Right atrium auricular region (tissue), 2 donors: ENCODE measurements at places on chromosomes 6 and 20.
A peak's percentile ranks its signal among the peaks of the same experiment; 100 is the strongest.

- peak; percentile 88 for DNase-seq
Measured at GRCh38 chr6:11732036-11732631, 46.5 kb downstream of the ADTRP start.

GRCh38 chr6:37456126-37456525, 23.1 kb downstream of the CMTR1 start:
- DNase-seq: no peak

GRCh38 chr6:133939778-133940667, 13.0 kb upstream of the TBPL1 start:
- DNase-seq: no peak

DNA sequence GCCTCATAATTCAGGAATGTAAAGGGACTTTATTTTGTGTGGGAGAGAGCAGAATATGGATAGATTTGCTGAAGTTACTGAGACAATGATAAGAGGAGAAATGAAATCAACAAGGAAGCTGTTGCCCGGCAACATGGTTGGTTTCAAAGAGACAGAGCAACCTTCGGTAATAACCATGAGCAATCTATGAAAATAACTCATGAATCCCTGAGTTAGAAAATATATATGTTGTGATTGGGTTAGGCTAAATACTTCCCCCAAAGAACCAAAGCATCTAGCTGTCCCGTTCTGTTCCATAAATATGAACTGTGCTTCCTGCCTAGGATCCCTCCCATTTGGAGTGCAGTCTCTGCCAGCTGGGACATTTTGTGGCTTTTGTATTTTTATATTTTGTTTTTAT, 23.1 kb downstream of the SERPINB1 start:
- no peak for DNase-seq

DNA sequence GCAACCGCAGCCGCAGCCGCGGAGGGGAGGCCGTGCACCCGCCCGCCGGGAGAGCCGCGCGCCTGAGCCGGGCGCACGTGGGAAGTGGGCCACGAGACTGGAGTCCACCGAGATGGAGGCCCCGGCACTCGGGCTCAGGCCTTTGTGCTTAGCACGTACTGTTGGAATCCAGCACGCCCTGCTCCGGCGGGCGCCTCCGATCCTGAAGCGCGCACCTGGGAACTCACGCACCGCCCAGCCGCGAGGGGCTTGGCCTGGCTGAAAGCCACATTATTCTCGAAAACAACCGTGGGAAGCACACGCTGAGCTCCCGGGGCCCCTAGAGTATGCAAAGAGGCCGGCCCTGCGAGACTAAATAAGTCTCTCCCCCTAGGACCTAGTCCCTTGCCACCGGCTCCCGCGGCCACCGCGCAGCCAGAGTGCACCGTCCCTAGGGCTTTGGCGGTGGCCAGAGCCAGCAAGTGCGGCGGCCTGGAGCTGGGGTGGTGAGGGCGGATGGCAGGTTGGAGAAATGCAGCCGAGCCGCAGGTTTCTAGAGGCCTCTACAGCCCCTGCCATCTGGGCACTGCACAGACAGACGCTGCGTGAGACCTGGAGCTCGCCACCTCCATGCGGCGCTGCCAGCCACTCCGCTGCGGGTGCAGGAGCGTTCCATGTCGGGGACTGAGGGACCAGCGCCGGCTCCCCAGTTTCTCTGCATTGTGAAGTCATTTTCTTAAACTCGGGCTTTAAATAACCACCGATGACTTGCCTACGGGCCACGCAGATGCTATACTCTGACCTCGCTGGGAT, 42.0 kb upstream of the LY86 start:
- no peak for DNase-seq

- no peak for DNase-seq
Measured at GRCh38 chr6:37615564-37616340, 81.9 kb downstream of the MDGA1 start.

DNA sequence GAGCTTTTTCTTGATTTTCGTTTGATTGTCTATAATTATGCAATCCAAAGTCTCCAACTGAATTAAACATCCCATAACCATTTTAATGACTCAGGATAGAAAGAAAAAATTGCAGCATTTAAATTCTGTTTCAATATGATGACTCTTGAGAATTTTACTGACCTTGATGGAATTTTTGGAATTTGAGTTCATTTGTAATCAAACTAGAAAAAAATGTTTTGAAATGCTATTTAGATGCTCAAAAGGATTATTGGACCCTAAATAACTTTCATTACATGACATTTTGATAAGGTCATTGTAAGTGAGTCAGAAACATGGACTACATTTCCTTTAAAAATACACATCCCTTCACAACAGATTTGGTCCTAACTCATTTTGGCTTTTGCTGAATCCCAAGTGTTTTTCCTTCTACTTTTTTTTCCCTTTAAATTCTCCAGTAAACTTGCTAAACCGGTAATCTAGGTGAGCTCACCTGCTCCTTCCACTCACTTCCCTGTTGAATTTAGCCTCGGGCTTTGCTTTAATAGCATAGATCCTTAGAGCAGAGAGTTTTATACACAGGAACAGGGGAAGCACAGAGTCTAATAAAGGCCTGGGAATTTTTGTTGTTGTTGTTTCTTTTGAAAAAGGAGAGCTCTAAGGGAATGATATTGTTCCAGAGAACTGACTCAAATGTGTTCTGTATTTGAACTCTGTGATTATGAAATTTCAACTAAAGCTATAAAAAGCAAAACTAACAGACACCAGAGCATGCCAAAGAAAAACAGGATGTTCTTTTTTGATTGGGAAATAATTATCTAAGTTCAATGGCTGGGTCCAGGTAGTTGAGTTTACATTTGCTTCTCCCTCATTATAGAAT, 1088.2 kb upstream of the CITED2 start:
- no peak for DNase-seq

DNA sequence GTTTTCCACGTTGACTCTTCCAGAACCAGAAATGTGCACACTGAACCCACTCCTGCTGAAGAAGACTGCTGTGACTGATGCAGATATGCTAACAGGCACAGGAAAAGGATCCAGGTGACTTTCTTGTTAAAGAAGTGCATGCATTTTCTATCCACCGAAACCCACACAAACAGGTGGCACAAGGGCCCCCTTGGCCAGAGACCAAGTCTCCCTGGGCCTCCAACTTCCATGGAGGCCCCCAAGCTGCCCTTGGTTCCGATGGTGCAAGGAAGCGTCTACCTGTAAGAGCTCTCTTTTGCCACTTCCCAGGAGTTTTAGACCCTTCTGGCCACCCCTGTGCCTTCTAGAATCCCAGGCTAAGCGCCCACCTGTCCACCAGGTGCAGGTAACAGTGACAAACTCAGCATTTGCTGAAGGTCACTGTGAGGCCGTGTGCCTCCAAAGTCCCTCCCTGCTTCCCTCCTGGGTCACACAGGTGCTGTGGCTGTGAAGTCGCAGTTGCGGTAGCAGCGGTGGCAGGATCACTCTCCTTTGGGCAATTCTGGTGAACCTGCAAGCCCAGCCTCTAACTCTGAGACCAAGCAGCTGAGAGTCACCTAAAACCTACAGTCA, 134.8 kb downstream of the PXDC1 start:
- DNase-seq: peak; percentile 54

DNA sequence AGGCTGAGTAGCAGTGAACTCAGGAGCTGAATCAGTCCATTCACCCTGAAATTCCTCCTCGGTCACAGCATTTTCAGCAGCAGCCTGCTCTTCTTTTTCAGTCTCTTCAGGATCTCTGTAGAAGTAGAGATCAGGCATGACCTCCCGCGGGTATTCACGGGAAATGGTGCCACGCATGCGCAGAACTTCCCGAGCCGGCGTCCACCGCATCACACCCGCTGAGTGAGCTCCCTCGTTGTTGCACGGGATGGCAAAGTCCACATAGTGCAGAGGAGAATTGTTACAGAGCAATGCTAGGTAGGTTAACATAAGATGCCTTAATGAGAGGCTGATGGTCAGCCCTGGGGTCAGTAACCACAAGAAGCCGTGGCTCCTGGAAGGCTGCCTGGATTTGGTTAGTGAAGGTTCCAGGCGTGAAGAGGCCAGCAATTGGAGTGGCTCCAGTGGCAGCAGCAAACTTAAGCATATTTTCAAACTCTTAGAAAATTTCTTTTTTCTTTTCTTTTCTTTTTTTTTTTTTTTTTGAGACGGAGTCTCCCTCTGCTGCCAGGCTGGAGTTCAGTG, 113.5 kb upstream of the HDAC2 start:
- DNase-seq: no peak

GRCh38 chr6:71190809-71191208, 97.8 kb upstream of the OGFRL1 start:
- DNase-seq: no peak

- no peak for DNase-seq
Measured at GRCh38 chr6:73983367-73983766, 287.4 kb downstream of the CD109 start.

DNA sequence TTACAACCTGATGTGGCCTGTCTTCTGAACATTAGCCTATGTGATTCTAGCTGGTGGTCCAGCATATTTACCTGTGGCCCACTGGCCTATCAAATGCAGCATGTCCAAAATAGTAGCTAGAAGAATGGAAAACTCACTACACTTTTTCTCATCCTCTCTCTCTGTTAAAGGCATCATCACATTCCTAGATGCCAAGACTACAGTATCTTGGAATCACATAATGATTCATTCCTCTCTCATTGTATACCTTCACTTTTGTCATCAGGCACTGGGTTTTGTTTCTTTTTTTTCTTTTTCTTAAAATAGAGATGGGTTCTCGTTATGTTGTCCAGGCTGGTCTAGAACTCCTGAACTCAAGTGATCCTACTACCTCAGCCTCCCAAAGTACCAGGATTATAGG, 45.0 kb downstream of the FAM83B start:
- DNase-seq: no peak

- DNase-seq: no peak
Measured at GRCh38 chr6:150260931-150261330, 107.9 kb upstream of the IYD start.

DNA sequence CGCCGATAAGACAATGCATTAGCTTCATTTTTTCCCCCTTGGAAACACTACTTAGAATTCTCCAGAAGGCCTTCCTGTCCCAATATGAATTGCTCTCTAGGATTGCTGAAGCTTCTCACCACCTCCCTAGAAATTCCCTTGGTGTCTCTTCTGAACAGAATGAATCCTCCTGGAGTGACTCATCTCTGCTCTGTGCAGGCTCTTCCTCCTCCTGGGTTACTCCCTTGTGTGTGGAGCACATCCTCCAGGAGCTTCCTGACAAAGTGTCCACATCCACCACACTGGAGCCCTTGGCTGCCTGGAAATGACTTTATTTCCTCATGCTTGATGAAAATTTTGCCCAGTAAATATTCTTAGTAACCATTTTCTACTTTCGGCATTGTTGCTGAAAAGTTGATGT, 54.4 kb downstream of the DTNBP1 start:
- DNase-seq: no peak

DNA sequence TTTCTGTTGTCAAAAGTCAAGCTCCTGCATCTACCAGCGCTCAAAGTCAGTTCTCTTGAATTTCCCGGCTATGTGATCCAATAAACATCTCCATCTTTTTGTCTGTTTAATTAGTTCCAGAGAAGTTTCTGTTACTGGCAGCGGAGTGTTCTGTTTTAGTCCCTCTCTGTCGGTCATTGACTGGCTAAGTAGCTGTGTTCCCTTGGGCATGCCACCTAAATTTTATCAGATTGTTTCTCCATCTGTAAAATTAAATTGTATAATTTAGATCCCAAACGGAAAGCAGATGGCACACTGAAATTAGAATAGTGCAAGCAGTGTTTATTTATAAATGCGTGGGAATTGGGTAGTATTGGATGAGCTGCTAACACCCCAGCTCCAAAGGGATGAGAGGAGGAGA, 29.7 kb upstream of the PRL start:
- DNase-seq: no peak

GRCh38 chr20:34921436-34921835, 34.2 kb downstream of the GSS start:
- no peak for DNase-seq

DNA sequence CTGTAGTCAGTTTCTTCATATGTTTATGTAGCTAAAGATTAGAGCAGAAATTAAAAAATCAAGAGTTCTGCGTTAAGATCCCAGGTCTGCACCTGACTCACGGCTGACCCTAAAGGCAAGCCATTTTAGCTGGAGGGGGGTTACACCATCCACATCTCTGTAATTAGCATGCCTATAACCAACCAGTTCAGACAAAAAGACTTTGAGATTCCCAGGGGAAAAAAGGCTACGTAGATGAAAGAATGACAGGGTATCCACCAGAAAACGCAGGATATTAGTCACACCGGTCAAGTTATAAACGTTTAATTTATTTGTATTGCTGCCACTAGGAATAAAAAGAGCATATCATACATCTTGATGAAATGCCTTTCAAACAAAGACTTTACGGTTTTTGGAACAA, 299.1 kb downstream of the FOXC1 start:
- no peak for DNase-seq

- no peak for DNase-seq
Measured at GRCh38 chr6:6694825-6695624, 106.5 kb downstream of the LY86 start.

DNA sequence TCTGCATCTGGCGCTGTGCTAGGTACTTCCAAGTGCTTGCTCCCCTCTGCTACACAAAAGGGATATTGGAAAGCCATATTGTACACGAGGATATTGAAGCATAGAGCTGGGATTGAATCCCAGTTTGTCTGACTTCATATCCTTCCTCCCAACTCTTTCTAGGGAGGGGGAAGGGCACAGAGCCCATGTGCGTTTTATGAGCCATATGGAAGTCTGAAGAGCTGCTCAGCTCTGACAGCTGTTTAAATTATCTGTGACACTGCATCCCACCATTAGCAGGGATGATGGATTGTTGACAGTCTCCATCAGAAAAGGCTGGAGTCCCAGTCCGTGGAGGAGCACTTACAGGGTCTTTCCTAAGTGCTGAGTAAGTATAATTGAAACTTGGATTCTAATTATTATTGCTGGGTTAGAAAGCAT, 18.4 kb downstream of the TIAM2 start:
- no peak for DNase-seq

DNA sequence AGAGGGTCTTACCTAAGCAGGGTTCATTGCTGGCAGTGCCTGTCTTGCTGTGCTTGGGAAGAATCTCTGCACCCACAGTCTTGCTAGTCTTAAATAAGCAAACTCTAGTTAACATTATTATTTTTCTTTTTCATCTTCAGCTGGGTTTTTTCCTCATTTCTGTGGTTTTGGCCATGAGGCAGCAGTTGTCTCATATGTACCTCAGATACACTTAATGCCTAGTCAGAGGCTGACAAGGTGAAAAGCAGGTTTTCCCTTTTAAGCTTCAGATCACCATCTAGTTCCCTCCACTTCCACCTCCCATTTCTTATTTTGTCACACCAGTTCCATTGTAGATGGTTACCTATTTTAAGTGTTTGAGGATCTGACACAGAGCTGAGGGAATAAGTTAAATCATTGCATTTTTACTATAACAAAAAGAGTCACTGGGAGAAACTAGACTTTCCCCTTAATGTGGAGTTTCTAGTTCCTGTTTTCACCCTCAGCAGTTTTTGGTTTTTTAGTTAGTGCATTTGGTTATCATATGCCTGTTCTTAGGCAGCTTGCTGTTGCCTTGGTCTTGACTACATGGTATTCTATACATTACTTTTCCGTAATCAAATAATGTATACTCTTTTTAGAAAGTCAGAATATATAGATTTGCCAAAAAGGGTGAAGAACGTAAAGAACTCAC, 46.0 kb downstream of the AFDN start:
- DNase-seq: no peak

GRCh38 chr6:89485320-89485719, 52.4 kb downstream of the ANKRD6 start:
- no peak for DNase-seq

- DNase-seq: peak; percentile 75
Measured at GRCh38 chr6:150876598-150876997, 11.1 kb downstream of the MTHFD1L start.

- no peak for DNase-seq
Measured at GRCh38 chr20:35876033-35876320, 78.3 kb downstream of the SCAND1 start.
